CD8-positive, alpha-beta memory T cell (primary cell): ENCODE measurements at places on chromosomes 5 and 9.

DNA sequence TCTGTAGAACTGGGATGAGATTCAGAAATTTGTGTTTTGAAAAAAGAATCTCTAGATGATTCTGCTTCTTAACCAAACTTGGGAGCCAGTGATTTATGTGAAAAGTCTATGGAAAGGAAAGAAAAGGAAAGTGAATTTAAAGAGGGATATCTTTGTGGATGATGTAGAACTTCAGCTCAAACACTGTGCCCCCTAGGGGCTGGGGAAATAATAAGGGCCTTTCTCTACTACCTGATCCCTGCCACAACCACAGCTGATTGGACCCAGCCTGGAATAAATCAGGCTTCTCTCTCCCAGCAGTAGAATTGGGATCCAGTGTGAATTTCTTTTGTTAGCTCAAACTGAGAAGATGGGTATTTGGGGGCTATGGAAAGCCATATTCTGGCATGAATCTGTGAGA, 155.0 kb downstream of the PRELID2 start:
- H3K4me1 ChIP-seq = no peaks in the 10 kb centered on the region
- no peak for DNase-seq
- no peak overlapping the region for H3K27ac ChIP-seq
- no peak overlapping the region for H3K4me3 ChIP-seq

- no peaks in the 10 kb centered on the region for H3K4me1 ChIP-seq
- H3K36me3 ChIP-seq = peaks cover 4% of the 10 kb centered on the region
- H3K4me3 ChIP-seq = no peak overlapping the region
- no peaks in the 10 kb centered on the region for H3K27me3 ChIP-seq
Observed at GRCh38 chr5:139121120-139121519, 77.0 kb downstream of the SIL1 start.

DNA sequence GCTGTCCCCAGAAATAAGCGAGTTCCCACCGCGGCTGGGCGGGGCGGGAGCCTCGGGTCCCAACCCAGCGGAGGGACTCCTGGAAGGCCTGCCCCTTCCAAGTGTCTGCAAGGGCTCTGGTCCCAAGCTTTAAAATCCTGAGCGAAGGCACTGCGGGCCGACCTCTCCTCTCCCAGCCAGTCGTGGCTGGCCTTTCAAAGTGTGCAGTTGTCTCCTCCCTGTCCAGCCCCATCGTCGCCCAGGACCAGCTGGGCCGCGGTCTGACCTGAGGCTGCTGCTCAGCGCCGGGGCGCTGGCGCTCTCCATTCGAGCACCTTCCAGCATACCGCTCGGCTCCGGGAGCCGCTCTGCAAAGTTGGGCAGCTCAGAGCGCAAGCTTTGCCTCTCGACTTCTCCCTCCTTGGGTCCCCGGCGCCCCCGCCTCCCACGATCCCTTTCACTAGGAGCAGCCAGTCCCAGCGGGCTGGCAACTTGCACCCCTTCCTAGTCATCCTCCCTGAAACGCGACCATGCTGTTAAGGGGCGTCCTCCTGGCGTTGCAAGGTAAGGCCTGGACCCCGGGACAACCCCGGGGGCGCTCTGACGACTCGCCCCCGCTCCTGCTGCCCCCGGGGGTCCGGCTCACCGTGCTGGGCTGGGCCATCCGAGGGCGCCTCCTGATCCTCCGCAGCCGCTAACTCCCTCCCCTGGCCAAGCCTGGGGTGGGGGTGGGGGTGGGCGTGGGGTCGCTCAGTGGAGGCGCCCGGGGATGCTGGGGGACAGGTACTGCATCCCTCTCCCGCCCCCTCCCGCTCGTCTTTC, at the start of gene MAMDC2:
TSS of gene MAMDC2 (plus strand) at position 160 of the 801 bp plus-strand sequence. CDS start at position 510, 350 bp downstream.
- H3K27me3 ChIP-seq = no peaks in the 10 kb centered on the region
- no peak within 1 kb of the TSS for H3K27ac ChIP-seq
- no peak within 1 kb of the TSS for H3K4me3 ChIP-seq
- no peaks in the 10 kb centered on the region for H3K36me3 ChIP-seq
- H3K4me1 ChIP-seq = no peaks in the 10 kb centered on the region

- H3K4me3 ChIP-seq = no peak overlapping the region
- no peaks in the 10 kb centered on the region for H3K27me3 ChIP-seq
- H3K4me1 ChIP-seq = no peaks in the 10 kb centered on the region
- H3K36me3 ChIP-seq = no peaks in the 10 kb centered on the region
- DNase-seq = no peak
Observed at GRCh38 chr5:137310051-137310730, 188.9 kb downstream of the SPOCK1 start.

DNA sequence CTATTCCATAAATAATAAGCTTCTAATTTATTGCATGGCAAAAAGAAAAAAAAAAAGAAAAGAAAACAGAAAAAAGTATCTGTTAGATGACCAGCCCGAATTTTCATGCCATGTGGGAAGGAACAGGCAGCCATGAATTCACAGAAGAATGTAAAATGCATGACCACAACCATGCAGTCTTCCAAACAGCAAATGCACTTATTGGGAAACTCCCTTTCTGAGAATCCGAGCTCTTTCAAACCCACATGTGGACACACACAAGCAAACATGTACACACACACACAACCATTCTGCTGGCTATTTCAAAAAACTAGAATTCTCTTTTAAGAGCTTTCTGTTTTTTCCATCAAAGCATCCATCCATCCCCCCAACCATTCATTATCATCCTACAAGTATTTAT, 236.1 kb downstream of the DNAH5 start:
- no peak overlapping the region for H3K27ac ChIP-seq
- no peaks in the 10 kb centered on the region for H3K36me3 ChIP-seq
- H3K27me3 ChIP-seq = no peaks in the 10 kb centered on the region
- H3K4me1 ChIP-seq = no peaks in the 10 kb centered on the region
- H3K4me3 ChIP-seq = no peak overlapping the region
- no peak for DNase-seq

DNA sequence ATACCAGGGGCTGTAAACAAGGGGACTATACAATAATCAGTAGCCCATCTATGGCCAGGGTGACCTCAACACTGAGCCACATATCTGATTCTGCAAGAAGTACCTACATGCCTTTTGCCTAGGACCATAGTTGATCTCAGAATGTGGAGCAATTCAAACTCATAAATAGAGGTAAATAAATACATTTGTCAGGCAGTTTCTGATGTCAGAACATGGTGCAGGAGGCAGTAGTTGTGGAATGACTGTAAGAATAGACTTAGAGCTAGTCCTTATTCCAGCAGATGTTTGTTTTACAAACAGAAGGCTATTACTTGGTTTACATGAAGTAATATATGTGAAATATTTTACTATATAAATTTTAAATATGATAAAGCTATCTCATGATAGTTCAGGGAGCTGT, 330.7 kb upstream of the DAB2 start:
- DNase-seq = no peak
- no peak overlapping the region for H3K27ac ChIP-seq
- no peaks in the 10 kb centered on the region for H3K27me3 ChIP-seq
- H3K4me1 ChIP-seq = no peaks in the 10 kb centered on the region
- H3K36me3 ChIP-seq = no peaks in the 10 kb centered on the region
- no peak overlapping the region for H3K4me3 ChIP-seq

DNA sequence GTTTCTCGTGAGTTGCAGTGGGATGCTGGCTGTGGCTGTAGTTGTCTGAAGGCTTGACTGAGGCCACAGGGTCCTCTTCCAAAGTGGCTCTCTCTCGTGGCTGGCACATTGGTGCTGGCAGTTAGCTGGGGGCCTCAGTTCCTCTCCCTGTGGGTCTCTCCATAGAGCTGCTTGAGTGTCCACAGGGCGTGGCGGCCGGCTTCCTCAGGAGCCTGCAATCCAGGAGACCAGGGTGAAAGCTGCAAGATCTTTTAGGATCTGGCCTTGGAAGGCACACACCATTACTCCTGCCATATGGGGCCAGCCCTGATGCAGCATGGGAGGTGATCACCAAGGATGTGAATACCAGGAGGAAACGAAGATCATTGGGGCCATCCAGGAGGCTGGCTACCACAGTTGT, 41.1 kb downstream of the ANKRD33B start:
- no peak for DNase-seq
- H3K4me3 ChIP-seq = no peak overlapping the region
- H3K36me3 ChIP-seq = no peaks in the 10 kb centered on the region
- no peak overlapping the region for H3K27ac ChIP-seq
- H3K27me3 ChIP-seq = no peaks in the 10 kb centered on the region

GRCh38 chr5:10984021-10984715, 223.1 kb upstream of the DAP start:
- H3K27ac ChIP-seq = no peak overlapping the region
- no peaks in the 10 kb centered on the region for H3K36me3 ChIP-seq
- no peak for DNase-seq
- H3K27me3 ChIP-seq = no peaks in the 10 kb centered on the region
- no peaks in the 10 kb centered on the region for H3K4me1 ChIP-seq
